ENCODE measurements at places on chromosomes 5 and 9. TPM values are rescaled to one million over a fixed set of nuclear protein-coding genes. Genes with fewer than 3 reads are reported as not detected.

The ARID3C gene
- polyA plus RNA-seq, result 0.12 TPM

The CDKN2B-AS1 gene
- polyA plus RNA-seq, result 1.7 TPM

- no peaks in the 10 kb centered on the region for H3K27me3 ChIP-seq
- H3K4me1 ChIP-seq, result peaks cover 3% of the 10 kb centered on the region
- H3K4me3 ChIP-seq, result no peak overlapping the region
- H3K36me3 ChIP-seq, result peaks cover 2% of the 10 kb centered on the region
- H3K27ac ChIP-seq, result no peak overlapping the region
Observed at GRCh38 chr5:35974570-35974969, 16.6 kb downstream of the UGT3A1 start.

GRCh38 chr9:11726659-11727058, 966.5 kb upstream of the TYRP1 start:
- no peaks in the 10 kb centered on the region for H3K4me1 ChIP-seq
- no peaks in the 10 kb centered on the region for H3K36me3 ChIP-seq
- H3K27ac ChIP-seq, result no peak overlapping the region
- no peaks in the 10 kb centered on the region for H3K27me3 ChIP-seq
- DNase-seq, result no peak

- DNase-seq, result peak; percentile 70
- no peak overlapping the region for H3K4me3 ChIP-seq
- peaks cover 3% of the 10 kb centered on the region for H3K4me1 ChIP-seq
- no peaks in the 10 kb centered on the region for H3K36me3 ChIP-seq
- H3K27ac ChIP-seq, result peak overlapping the region; percentile 48
Observed at GRCh38 chr9:70601000-70601951, 186.8 kb upstream of the KLF9 start.
